K562 (cell line): ENCODE measurements at places on chromosomes 11 and 22.

DNA sequence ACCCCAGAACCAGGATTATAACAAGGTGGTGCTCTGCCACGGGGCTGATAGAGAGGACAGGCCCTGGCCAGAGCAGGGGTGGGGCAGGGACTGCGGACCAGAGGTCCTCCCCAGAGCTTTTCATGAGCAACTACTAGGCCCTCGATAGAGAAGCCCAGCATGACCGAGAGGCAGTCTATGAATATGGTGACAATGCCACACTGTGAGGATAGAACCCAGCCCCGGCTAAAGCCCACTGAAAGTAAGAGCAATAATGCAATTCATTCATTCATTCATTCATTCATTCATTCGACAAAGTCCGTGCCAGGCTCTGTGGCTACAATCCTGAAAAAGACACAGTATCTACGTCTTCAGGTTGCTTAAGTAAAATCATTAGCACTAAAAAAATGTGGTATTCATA, 35.6 kb upstream of the CD5 start:
- no peak for DNase-seq

GRCh38 chr11:12518606-12519385, 141.4 kb downstream of the PARVA start:
- no peak for DNase-seq

DNA sequence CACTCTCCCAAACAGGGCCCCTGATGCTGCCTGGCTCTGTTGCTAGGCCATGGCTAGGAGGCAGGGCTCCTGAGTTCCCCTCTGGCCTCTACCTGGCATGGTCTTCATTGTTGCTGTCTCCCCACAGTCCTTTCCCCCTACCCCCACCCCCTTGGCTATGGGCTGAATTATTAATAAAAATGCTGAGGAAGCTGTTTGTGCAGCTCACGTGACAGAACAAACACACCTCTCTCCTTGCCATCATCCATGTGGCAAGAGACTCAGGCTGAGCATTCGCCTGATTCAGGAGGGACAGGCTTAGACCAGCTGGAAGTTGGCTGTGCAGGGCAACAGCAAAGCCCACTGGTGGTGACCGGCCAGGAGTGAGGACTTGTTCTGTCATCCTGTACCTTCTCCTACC, 4.2 kb upstream of the SYT7 start:
- no peak for DNase-seq

GRCh38 chr11:65710421-65710820, 1.6 kb upstream of the KAT5 start:
- DNase-seq = no peak
